ENCODE measurements at places on chromosomes 3 and 15.

DNA sequence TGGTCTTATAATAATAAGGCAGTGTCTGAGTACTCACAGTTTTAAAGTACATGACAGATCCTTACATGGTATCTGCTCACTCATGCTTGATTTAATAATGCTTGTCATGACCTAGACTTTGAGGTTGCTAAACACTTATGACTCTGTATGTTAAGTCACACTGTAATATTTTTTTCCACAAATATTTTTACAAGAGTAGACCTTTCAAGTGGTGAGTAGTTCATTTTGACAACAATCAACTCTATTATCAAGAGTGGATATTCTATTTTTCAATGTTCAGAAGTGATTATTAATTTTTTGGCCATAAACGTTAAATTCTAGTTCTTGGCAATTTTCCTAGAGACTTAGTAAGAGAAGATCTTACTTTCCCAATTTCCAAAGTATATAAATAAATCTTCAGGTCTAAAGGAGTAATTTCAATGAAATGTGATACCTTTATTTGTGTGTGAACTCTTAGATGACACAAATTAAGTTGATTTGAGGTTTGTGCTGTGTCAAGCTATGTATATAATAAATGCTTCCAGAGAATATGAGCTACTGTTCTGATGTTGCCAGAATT lies 104.5 kb downstream of the NLGN1 start:
- DNase-seq, result peak; percentile 5

GRCh38 chr3:36496684-36497633 lies 116.7 kb downstream of the STAC start:
- peak; percentile 78 for DNase-seq

- DNase-seq, result peak; percentile 81
Observed at GRCh38 chr3:160210799-160211221, 14.4 kb upstream of the C3orf80 start.

DNA sequence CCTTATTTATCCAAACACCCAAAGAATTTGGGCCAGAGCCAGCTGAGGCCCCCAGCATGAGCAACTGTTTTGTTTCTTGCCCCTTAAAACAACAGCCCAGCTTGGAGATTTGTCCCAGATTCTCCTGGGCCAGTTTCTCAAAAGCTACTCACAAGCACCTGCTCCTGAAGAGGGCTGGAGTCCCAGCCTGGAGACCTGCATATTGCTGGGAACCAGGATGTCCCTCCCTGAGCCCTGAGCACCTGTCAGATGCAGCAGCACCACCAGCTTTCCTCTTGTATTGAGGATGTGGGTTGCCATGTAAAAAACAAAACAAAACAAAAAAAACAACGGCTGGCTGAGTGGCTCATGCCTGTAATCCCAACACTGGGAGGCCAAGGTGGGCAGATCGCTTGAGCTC lies 7.0 kb upstream of the RFT1 start:
- DNase-seq, result no peak

- peak; percentile 69 for DNase-seq
Observed at GRCh38 chr3:188365988-188366698, 212.2 kb downstream of the LPP start.

DNA sequence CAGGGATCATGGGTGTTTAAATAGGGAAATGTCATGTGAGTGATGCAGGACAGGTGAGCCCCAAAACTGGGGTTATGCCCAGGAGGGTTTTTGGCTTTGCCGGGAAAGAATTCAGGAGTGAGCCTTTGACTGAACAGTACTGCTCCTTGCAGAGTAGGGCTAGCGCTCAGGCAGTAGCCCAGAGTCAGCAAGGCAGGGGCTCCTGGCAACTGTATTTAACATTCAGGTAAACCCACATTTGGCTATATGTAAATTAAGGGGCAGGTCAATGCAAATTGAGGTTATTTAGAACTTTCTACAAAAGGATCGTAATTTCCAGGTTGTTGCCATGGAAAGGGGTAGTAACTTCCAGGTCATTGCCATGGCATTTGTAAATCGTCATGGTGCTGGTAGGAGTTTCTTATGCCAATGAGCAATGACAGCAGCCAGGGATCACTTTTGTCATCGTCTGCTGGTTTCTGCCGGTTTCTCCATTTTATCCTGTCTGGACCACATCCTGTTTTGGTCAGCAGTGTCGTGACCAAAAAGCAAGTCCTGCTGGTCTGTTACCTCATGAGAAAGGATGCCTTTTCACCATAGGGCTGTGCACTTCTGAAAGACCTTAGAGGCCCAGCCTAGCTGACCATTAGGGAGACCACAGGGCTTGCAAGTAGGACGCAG lies 24.3 kb downstream of the MTHFS start:
- peak; percentile 86 for DNase-seq

- DNase-seq, result no peak
Observed at GRCh38 chr3:115576325-115576875, 46.9 kb upstream of the GAP43 start.

DNA sequence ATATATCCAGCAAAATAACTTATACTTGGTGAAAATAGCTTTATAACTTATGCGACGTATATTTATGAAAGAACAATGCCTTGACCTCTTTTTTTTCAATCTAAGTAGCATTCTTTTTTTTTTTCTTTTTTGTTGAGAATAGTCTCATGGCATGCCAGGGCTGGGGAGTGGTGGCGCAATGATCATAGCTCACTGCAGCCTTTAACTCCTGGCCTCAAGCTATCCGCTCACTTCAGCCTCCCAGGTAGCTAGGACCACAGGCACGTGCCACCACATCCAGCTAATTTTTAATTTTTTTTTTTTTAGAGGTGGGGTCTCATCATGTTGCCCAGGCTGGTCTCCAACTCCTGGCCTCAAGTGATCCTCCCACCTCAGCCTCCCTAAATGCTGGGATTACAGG lies 43.5 kb downstream of the RAB8B start:
- DNase-seq, result peak; percentile 77

DNA sequence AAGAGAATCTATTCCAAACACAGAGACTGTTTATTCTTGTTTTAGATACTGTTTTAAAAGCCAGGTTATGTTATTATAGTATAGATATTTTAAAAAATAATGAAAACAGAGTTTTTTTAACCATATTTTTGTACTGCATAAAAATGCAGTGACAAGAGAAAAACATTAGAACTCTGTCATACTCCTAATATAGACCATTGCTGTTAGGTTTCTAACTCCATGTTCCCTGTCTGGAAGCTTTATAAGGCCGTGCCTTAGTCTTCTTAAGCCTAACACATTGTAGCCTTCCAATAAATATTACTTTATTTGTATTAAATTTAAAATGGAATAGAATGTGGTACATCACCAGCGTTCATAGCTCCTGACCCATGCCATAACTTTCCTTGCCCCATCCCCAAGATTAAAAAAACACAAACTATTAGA lies 53.2 kb downstream of the MBNL1 start:
- no peak for DNase-seq

- peak; percentile 46 for DNase-seq
Observed at GRCh38 chr3:4828279-4829030, 150.8 kb upstream of the BHLHE40 start.

DNA sequence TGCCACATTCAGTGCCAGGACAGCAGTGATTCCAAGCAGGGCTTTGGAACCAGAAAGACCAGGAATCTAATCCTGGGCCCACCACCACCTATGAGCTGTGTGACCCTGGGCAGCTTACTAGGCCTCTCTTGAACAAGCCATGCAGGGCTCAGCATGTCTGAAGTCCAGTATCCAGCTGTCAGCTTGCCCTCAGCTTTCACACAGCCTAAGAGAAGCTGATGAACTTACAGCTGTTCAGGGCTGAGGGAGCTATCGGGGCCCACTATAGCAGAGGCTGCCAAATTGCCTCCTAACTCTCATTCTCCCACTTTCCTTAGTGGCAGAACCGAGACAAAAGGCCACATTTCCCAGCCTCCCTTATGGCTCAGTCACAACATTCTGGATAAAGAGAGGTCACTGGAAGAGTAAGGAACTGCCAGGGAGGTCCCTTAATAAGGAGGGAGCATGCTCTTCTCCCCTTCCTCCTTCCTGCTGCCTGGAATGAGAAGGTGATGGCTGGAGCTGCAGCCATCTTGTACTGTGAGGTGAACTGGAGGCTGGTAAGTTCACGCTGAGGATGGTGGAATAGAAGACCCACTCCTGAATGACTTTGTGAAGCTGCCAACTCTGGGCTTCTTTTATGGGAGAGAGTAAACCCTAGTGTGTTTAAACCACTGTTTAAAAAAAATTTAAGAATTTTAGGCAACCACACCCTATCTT lies 34.5 kb downstream of the FEM1B start:
- DNase-seq, result peak; percentile 8

GRCh38 chr3:41193794-41194539 lies 5.3 kb upstream of the CTNNB1 start:
- no peak for DNase-seq

- peak; percentile 10 for DNase-seq
Observed at GRCh38 chr15:45635191-45635638, 386 bp downstream of the SQOR start.

- DNase-seq, result no peak
Observed at GRCh38 chr3:64552966-64553365, 134.8 kb downstream of the ADAMTS9 start.

GRCh38 chr3:170523248-170523647 lies 62.6 kb downstream of the SLC7A14 start:
- DNase-seq, result peak; percentile 48

DNA sequence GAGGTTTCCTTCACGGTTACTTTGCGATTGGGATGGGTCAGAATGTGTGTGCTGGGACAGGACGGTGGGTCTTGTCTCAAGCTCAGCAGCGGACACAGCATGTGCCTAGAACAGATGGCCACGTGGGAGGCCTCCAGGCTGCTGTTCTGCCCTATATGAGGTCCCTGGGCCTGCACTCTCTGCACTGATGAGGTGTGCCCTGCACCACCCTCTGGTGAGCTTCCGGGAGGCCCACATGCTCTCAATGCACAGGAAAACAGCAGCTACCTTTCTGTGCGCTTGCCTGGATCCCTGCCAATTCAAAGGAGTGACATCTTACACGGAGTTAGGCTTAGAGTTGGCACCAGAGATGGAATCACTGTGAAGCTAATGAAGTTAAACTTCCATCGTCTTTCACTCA lies 59.8 kb downstream of the BOC start:
- no peak for DNase-seq

DNA sequence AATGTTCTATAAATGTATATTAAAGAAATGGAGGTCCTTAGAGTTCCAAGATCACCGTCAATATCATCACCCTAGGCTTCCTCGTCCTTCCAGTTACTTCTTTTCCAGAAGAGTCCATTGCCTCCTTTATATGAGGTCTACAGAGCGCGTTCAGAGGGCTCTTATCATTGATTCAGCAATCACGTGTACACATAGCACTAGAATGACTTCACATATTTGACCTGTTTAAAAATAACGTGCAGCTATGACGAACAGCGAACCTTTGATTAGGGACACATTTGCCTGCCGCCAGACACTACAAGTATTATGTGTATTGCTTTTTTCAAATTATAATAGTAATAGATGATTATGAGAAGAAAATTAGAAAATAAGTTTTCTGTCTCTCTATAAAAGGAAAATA lies 26.0 kb downstream of the IGF1R start:
- no peak for DNase-seq

DNA sequence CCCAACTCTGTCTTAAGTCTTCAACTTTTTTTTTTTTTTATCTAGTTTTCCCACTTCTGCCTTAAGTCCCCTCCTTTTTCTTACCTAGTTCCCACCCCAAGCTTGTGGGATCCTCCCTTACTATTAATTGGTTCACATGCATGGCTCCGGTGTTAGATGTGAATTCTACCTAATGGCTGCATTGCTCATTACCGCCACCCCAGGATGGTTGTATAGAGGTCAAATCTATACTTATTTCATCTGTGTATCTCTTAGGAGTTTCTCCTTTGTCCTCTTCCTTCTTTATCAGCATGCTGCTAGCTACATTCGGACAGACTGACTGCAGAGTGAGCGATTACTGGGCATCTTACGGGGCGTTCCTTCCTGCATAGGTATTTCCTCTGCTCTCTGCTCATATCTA lies 605.7 kb upstream of the GRM7 start:
- no peak for DNase-seq

DNA sequence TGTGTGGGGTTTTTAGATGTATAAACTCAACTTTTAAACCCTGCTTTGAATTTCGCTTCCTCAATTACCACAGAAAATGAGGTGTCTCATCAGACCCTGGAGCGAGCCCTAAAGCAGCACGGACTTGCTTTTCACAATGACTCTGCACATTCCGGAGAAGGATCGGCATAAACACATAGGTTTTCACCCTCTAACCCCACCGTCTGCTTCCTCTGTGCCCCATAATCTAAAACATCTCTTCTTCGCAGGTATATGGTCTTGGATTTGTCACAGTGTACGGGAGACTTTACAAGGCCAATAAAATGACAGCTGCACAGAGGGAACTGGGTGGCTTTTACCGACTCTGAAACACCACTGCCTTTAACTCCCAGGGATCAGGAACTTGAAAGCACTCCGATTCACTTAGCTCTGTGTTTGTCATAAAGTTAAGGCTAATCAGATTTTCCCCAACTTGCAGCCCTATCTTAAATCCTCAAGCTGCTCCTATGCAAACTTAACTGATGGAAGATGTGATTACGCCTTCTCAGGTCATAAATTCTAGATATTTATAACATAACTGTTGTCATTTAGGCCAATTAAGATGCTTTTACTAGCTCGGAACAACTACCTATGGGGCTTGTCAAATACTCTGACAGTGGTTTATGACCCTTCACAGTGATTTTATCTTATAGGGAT lies 133.4 kb upstream of the WNT5A start:
- DNase-seq, result peak; percentile 79

GRCh38 chr3:32597656-32598055 lies 27.0 kb upstream of the DYNC1LI1 start:
- DNase-seq, result no peak

- no peak for DNase-seq
Observed at GRCh38 chr15:39456159-39456558, 124.7 kb upstream of the THBS1 start.

GRCh38 chr3:188133646-188134045 lies 20.3 kb upstream of the LPP start:
- DNase-seq, result peak; percentile 83

- DNase-seq, result peak; percentile 72
Observed at GRCh38 chr3:171001957-171002694, 24.4 kb downstream of the SLC2A2 start.

DNA sequence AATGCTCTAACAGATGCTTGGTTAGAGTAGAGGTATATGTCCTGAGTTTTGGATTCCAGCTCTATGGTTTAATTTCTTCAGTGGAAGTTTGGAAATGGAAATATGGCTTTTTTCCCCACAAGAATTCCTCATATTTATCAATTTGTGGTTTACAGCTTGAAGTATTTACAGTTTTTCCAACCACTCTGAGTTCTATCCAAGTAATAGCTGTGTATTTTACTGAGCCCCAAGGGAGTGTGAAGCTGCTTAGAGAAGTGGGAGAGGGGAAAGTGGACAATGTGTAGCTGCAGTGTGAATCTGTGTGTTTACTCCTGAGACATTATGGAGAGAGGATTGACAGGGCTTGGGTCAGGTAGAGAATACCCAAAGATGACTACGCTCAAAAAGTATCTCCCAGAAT lies 54.5 kb downstream of the NEK11 start:
- no peak for DNase-seq

DNA sequence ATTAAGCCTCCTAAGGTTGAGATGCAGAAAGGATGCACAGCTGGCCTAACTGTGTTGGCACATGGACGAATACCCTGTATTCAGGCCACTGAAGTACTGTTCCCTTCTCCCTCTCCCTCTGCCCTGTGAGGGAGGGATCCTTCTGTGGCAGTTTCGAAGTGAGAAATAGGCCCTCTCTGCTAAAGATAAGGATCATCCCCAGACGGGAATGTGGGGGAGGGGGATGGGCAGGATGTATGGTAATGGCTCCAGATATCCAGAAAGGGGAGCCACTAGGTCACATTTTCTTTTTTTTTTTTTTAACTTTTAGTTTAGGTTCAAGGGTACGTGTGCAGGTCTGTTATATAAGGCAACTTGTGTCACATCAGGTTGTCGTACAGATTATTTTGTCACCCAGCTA lies 463.1 kb downstream of the TBL1XR1 start:
- DNase-seq, result no peak

Data from choroid plexus epithelial cell (primary cell).